Naive thymus-derived CD4-positive, alpha-beta T cell (primary cell): ENCODE measurements at places on chromosomes 13 and 19. TPM values are rescaled to one million over a fixed set of nuclear protein-coding genes. Genes with fewer than 3 reads are reported as not detected.
A peak's percentile ranks its signal among the peaks of the same experiment; 100 is the strongest.

The CAB39L gene
- total RNA-seq: 5.1 TPM

The DKKL1 gene
- not detected in 2 replicates for total RNA-seq

The ETV2 gene
- 0.70 TPM for total RNA-seq

DNA sequence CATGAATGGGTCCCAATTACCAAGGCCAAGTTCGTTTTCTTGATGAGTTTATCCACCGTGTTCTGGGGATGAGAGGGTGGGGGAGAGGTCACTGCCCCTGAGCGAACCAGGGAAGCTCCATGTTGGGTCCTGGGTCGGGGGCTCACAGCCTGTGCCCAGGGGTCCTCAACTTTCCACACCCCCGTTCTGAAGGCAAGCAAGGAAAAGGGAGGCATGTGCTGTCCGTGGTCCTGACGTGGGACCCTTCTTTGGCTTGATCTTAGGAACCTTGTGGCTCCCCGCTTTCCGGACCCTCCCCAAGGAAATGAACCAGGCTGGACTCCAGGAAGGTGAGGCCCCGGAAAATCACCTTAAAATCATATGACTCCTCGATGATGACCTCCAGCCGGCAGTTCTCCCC is 18.2 kb upstream of the MEIS3 start:
- DNase-seq: no peak

- no peak for DNase-seq
Measured at GRCh38 chr13:79918620-79919019, 422.3 kb downstream of the SPRY2 start.

The NCAN gene
- not detected for total RNA-seq

The RGCC gene
- total RNA-seq: 197 TPM

The ZNF813 gene
- total RNA-seq: 2.5 TPM

- DNase-seq: peak; percentile 47
Measured at GRCh38 chr19:17327654-17328516, 6.8 kb downstream of the ANO8 start.

GRCh38 chr13:52344108-52344507 is 61.9 kb downstream of the THSD1 start:
- no peak for DNase-seq

DNA sequence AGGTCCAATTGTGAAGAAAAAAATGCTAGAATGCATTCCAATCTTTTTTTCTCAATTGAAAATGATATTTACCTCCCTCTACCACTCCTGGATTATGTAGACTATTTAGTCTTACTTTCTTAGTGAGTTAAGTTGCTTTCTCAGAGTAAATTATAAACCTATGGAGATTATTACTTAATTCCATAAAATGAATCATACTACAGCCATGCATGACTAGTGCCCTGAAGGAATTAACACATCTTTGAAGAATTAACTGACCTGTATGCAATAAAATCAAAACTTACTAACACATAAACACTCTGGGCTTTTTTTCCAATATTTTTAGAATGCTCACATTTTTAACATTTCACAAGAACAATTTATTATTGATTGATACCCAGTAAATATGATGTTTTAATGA is 379.4 kb upstream of the DACH1 start:
- DNase-seq: no peak

The ZNF793 gene
- total RNA-seq: 6.0 TPM

- DNase-seq: no peak
Measured at GRCh38 chr19:3268326-3268725, 43.9 kb downstream of the CELF5 start.

GRCh38 chr13:98838776-98839175 is 86.3 kb upstream of the SLC15A1 start:
- DNase-seq: no peak

DNA sequence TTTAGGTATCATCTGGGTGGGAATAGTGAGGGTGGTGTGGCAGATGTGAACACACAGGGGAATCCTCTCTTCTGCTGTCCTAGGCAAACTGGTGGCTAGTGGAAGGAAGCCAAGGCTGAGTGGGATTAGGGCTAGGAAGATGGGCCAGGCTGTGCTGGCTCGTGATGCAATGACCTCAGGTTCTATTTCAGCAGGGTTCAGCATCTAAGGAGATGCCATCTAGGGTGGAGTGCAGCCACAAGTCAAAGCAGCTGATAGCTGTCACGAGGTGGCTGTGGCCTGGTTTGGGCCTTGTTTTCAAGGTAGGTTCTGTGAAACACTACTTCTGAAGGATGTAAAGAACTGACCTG is 21.6 kb downstream of the ARL11 start:
- DNase-seq: no peak

GRCh38 chr13:97460004-97460775 is 26.2 kb downstream of the RAP2A start:
- DNase-seq: no peak

The ICAM4 gene
- 1.2 TPM for total RNA-seq

GRCh38 chr13:99626461-99627082 is 125.3 kb downstream of the TM9SF2 start:
- DNase-seq: no peak

DNA sequence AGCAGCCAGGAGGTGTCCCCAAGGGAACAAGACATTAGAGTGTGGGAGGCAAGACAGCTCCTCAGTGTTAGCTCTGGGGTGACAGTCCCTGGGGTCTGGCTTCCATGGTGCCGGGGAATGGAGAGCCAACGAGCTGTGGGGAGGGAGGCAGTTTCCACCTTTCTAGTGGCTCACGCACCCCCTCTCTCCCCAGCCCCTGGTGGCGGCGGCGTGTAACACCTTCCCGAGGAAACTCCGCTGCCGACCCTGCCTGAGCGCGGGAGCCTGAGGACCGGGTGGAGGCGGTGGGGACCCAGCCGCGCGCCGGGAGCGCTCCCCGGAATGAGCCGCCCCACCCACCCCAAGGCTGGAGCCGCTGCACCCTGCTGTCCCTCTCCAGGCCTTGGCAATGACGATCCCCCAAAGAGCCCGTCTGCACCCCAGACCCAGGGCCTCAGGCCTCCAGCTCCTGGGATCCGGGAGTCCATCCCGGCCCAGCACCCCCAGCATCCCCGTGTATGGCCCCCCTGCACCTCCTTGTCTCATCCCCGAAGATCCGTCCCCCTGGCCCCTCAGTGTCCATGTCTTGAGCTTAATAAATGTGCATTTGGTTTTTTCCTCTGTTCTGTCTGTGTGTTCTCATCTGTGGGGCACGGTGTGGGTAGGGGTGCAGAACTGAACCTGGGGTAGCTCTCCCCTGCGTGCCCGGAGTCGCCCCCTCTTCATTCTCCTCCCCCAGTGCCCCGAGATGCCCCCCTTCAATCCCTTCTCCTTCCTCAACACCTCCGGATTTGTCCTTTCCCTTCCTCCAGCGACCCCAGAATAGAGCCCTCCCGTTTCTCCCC is 622 bp upstream of the FXYD5 start:
- peak; percentile 70 for DNase-seq

DNA sequence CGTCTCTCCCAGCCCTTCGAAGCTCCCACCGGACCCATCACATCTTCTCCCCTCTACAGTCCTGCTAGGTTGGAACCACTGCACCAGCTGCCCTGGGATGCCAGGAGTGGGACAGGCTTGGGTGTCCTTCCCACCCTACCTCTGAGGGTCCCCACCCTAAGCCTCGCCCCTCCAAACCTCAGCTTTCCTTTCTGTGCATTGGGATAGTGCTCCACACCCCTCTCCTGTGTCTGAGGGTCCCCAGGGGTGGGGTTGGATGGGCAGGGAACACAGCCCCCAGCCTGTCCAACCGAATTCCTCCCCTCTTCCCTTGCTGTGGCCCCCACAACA is 1.9 kb upstream of the BCL3 start:
- no peak for DNase-seq

DNA sequence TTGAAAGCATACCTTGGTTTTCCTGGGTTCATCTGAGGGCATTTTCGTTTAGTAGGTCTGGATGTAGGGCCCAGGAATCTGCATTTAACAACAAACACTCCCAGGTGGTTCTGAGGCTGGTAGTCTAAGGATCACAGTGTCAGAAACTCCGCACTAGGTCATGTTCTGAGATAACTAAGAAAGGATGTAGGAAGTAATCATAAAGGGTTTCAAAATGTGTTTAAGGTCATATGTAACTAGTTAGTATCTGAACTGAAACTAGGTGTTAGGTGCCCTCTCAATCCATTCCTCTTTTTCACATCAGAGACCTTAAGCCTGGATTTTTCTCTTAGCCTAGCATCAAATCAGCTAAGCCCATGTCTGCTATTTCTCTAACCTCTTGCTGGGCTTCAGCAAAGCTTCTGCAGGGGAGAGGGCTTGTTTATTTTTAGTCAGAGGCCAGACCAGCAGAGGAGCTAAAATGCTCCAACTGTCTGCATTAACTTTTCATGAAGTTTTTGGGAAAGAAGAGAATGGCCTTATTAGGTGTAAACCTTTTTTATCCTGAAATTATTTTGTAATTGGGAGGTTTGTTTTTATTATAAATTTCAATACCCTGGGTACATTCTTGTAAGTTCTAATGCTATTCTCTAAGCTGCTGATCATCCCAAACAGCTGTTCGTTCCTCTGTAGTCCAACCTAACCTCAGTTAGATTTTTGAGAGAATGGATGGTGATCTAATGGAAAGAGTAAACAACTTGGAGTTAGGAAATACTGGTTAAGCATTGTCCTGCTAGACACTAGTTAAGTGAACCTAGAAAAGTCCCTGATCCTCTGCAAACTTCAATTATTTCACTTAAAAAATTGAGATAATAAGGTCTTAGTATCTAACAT is 262.8 kb upstream of the RFC3 start:
- DNase-seq: no peak

The DNAAF3 gene
- total RNA-seq: not detected in 2 replicates

The SHISA2 gene
- 1.6 TPM for total RNA-seq
